ENCODE measurements at places on chromosomes 5 and 9.

DNA sequence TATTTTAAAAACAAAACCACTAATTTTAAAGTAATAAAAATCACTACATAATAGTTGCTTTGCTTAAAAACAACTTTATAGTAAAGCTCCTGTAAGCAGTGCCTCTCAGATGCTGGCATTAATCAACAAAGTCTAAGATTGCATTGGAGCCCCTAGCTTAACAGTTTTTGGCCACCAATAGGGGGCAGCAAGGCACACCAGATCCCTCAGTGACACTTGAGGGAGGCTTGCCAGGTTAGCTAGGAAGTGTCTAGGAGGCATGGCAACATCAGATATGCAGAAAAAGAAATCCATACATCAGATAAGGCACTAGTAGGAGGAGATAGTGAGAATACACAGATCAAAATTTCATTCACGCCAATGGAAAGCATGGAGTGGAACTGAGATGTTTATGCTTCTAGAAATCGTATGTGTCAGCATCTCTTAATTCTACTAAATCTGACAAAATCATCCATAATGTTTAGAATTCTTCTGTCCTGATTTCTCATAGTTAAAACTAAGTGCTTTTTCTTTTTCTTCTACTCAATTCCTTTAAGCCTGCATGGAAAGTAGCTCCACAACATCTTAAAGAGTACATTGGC is 73.6 kb upstream of the PAM start:
- DNase-seq, result peak; percentile 59

GRCh38 chr9:4938496-4938895 is 46.6 kb upstream of the JAK2 start:
- no peak for DNase-seq

GRCh38 chr5:1820926-1821325 is 19.7 kb downstream of the NDUFS6 start:
- no peak for DNase-seq

DNA sequence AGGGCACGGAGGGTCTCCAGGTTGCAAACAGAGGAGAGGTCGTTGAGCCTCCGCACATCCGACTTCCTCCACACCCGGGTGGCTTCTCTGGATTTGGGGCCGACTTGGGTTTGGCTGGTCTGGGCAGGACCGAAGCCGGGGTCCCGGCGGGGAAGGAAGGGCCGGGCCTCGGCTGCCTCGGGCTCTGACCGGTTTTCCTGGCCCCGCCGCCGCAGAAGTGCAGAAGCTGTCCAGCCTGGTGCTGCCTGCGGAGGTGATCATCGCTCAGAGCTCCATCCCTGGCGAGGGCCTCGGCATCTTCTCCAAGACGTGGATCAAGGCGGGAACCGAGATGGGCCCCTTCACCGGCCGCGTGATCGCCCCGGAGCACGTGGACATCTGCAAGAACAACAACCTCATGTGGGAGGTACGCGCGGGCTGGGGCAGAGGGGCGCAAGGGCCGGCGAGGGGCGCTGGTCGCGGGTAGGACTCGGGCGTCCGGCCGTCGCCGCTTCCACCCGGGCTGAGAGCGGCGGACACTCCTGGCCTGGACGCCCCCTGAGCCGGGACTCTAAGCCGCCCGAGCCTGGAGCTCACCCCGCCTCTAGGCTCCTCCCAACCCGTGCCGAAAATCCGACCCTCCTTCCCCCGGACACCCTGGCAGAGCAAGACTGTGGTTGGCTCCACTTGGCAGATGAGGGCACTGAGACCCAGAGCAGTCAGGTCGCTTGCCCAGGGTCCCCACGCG is 2.2 kb downstream of the PRDM12 start:
- no peak for DNase-seq

DNA sequence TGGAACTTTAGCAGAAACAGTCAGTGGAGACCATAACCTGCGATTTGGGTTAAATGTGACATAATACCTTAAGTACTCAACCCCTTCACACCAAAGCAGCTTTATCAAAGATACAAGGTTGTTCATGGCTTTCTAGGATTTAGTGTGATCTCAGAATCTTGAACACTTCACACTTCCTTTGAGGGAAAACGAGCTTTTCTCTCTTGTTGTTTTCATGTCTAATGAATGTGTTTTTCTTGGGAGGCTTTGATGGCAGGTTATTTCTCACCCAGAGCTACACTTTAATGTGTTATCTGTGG is 437.0 kb downstream of the TMEM232 start:
- DNase-seq, result no peak

GRCh38 chr5:32928761-32929160 is 217.6 kb downstream of the NPR3 start:
- DNase-seq, result no peak

GRCh38 chr5:57435701-57436134 is 46.9 kb downstream of the ACTBL2 start:
- DNase-seq, result no peak

DNA sequence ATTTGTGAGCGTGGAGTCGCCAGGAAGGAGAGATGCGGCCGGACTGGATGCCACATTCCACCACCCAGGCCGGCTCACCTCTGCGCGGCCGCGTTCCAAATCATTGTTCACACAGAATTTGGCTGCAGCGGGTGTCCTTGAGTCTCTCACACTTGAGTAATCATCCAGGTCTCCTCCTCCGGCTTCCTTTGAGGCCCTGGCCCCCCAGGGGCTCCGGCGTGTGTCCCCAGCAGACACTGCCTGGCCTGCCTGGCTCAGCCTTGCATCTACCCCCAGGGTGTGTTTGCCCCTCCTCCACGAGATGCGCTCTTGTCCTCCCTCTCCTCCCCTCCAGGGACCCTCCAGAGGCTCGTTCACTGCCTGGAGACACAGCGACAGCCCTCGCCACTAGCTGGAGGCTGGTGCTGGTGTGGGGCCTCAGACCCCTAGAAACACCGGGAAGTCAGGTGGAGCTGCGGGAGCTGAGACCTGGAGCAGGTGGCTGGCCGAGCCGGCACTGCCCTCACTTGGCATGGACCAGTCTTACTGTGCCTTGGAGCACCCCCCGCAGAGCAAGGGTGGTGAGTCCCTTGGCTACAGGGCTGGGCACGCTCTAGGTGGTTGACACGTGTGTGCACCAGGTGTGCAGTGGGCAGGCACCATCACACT is 7.0 kb upstream of the SLC9A3 start:
- DNase-seq, result no peak

DNA sequence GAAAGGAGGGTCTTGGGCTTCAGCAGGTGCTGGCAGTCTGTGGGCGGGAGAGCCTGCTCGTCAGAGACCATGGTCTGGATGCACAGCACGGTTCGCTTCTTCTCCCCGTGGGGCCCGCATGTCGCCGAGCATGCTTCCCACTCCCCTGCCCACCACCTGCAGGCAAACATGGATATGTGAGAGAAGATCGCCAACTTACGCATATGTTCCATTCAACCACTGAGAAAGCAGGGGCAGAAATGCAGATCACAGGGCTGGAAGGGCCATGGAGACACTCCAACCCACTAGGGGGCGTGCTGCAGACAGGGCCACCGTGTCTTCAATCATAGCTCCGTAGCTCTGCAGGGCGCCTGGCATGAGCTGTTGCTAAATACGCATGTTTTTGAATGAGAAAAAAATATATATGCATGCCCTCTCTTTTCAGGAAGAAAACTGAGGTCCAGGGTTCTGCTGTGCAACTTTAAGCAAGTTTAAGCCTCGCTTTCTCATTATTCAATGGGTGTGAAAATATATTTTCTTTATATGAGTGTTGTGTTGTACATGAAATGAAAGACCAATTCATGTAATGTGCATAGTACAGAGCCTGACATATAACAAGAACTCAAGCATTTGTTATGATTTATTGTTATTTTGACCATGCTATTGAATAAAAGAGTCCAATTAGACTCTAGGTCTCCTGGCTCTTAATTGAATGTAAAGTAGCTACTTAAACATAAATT is 148.0 kb downstream of the TARS1 start:
- DNase-seq, result peak; percentile 2

DNA sequence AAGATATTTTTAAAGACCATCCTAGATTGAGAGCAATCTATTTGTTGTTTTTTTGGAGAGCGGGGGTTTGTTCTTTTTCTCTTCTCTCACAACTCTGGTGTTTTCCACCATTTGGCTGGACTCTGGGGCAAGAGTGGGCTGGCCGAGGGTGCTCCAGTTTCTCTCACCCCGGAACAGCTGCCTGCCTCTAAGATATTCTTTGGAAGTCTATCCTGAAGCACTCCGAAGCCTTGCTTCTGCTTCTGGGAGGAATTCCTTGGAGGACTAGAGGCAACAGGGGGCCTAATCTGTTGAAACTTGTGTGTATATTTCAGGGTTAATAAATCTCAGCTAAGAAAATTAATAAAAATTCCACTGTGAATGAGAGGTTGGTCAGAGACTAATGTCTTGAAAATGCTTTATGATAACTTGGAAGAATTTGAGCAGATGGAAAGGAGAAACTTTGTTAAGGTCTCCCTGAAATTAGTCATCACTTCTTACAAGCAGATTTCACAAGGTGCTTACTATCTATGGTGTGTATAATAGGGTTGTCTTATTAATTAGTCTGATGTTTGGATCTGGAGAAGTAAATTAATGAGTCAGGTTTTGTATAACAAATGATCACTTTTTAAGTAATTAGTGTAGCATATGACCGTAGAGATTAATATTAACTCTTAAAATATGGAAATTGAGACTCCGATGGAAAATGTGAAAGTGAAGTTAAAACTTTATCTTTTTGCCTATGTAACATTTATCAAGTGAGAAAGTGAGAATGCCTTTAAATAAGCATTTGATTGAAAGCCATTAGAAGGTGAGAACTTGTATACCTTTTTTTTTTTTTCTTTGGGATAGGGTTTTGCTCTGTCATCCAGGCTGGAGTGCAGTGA is 4.0 kb downstream of the MAN2A1 start:
- no peak for DNase-seq

DNA sequence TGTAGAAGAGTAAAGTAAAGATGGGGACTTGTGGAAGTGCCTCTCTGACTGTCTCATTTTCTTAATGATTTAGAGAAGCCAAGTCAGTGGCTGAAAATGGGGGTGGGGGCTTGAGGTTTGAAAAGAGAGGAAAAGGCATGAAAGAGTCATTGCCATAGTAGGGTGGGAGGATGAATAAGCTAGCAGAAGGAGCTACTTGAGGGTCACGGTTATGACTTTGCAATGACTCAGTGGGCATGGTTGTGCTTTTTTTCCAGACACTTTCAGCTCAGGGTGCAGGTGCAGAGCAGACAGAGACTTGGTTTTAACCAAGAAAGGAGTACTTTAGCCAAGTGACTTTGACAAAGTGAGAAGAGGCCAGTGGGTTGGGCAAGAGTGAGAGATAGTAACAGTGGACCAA is 117.8 kb downstream of the PTTG1 start:
- no peak for DNase-seq

DNA sequence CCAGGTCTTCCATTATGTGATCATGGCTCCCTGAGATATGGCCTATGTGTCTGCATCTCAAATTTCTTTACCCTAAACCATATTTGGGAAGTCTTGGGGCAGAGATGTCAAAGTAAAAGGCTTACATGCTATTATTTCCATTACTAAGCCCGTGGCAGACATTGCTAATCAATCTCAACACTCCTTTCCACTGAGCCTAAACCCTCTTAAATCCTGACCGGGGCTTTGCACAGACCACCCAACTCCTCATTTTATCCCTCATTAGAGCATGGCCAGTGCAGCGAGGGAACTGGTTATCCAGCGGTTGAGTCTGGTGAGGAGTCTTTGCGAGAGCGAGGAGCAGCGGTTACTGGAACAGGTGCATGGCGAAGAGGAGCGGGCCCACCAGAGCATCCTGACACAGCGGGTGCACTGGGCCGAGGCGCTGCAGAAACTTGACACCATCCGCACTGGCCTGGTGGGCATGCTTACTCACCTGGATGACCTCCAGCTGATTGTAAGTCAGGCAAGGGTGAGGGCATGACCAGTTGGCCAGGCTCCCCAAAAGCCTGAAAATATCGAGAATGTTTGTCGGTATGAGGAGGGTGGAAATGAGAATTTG is 11.0 kb downstream of the BSPRY start:
- DNase-seq, result no peak

DNA sequence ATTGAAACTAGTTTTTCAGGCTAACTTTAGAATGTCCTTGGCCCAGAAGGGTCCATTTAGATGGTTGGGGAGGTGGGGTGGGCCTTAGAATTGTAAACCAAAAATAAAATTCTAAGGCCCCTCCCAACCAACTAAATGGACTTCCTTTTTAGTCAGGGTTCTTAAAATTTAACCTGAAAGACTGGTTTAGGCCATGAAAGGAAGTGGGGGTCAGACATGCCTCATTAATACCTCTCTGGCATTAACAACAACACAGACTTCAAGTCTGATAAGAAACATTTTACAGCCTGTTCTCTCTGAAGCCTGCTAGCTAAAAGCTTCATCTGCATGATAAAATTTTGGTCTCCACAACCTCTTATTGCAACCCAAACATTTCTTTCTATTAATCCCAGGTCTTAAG is 65.5 kb upstream of the TNC start:
- no peak for DNase-seq

GRCh38 chr9:38619556-38620447 is 594 bp downstream of the ANKRD18A start:
- peak; percentile 2 for DNase-seq

GRCh38 chr9:134208981-134209725 is 44.8 kb upstream of the RNU6ATAC start:
- no peak for DNase-seq

DNA sequence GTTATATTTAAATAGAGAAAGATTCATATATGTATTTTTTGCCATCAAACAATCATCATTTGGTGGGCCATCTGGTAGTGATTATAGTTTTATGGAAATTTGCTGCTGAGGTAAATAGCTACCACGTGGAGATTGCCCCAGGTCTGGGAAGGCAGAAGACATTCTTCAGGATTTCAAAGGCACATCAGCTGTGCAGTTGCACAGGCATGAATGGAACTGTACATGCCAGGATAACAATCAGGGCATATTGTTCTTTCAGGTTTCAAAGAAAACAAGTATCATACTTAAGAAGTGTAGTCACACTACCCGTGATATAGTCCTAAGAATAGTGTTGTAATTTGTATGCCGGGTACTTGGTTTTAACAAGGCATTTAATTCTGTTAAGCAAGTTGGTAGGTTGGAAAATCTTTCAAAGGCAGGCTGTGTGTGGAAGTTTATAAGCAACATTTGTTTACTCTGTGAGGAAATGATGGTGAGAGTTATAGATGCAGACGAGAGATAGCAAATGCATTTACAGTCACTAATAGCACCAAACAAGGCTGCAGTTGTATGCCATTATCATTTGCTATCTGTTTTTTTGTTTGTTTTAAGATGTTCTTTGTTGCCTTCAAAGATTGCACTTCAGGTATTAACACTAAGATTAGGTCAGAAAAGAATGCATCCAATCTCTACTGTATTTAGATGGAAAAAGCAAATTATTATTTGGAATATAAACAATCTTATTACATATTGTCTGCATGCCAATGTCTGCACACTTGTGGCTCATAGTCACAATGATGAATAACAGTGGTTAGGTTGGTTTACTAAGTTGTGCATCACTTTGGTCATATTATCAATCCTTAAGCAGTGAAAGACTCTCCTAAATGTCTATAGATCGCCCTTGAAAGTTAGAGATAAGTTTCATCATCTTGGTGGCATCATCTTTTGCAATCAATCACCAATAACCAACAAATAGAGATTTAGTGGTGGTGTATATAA is 55.3 kb downstream of the RPS23 start:
- DNase-seq, result no peak

DNA sequence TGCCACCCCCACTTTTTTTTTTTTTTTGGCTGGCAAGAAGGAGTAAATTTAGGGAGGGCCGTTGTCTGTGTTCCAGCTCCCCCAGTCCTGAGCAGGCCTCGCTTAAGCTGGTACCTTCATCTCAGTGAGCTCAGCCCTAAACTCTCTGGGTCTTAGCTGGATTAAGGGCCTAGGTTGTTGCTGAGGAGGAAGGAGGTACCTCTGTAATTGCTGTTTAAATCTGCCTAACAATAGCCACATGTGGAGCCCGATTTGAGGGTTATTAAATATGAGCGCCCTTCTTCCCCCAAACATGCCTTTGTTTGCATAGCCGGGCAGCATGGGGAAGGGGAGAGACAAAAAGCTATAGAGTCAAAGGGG is 179.0 kb upstream of the PITX1 start:
- no peak for DNase-seq

Measured in CD4-positive, alpha-beta T cell treated with Interleukin-4 for 4 hours (primary cell).